ENCODE measurements at places on chromosomes 4 and X. TPM values are rescaled to one million over a fixed set of nuclear protein-coding genes. Genes with fewer than 3 reads are reported as not detected.

Gene TEX13D
- not detected for total RNA-seq

Gene GRPEL1
- 40.1 TPM for total RNA-seq

Gene MND1
- total RNA-seq = not detected

Gene TBC1D8B
- 16.9 TPM for total RNA-seq

Gene MGAT4D
- not detected for total RNA-seq

Gene IL21
- total RNA-seq = not detected

Gene PDCL2
- total RNA-seq = not detected

Gene SERPINA7
- total RNA-seq = not detected

Gene SLC25A5
- total RNA-seq = 123 TPM

Gene TLR10
- total RNA-seq = 0.81 TPM

Gene RTL9
- 0.07 TPM for total RNA-seq

Gene BST1
- 15.7 TPM for total RNA-seq

Gene GCNA
- 5.4 TPM for total RNA-seq

Gene GAGE13
- total RNA-seq = not detected

Gene SLC9A7
- total RNA-seq = 6.7 TPM
